Fibroblast of skin of right biceps (primary cell): ENCODE measurements at places on chromosomes 6 and 20.

- no peak for DNase-seq
Measured at GRCh38 chr6:7467007-7467897, 74.2 kb upstream of the DSP start.

DNA sequence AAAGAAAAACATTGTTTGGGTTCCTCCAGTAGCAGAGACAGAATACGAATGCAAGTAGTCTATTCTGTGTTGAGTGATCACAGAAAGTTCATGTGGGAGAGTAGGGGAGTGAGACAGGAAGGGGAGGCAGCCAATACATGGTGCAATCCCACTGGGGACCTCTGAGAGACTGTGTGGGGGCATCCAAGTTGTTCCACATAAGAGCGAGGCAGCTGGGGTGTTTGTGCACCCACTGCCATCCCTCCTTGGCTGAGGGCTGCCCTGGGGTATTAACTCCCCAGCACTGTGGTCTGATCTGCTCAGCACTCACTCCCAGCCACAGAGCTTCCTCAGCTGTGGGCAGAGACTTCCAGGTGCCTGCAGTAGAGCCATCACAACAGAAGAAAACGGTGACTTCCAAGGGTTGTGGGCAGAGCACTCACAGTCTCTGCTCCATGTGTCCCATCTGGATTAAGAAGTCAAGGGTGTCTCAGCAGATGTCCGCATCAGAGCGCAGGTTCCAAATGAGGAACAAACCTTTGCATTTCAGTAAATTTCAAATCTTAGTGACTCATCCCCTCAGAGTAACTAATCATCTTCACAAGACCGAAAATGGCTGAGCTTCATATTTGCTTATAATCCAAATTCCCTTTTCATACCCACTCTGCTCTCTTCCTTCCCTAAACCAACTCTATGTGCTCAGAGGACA lies 101.9 kb upstream of the NAA20 start:
- no peak for DNase-seq

DNA sequence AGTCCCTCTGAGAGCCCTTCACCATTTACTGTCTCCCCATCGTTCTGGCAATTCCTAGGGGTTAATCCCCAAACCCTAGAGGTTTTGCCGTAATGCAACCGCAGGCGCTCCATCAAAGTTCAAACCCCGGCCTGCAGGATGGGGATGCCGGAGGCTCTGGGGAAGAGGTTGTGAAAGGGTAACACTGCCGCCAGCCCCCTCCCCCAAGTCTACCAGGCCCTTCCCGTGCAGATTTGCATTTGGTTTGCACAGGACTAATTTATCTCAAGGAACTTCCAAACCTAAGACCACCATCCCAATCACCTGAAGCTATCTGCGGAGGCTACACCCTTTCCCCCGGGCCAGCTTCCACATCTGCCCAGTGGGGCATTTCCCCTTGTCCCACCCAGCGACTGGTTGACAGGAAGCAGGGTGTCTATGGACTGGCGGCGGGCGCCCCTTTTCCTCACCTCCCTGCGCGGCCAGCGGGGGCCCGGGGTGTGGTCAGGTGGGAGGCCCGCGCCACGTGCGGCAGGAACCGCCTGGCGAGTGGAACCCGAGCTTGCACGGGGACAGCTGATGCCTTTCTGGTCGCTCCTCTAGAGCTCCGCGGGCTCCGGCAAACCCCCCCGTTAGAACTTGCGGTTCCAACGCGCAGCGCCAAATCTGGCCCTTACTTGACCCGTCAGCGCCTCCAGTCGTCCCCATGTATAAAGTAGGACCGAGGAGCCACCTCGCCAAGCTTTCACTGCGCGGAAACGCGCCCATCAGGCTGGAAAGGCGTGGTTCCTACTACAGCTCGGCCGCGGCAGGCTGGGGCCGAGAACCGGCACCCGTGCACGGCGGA lies 9.4 kb upstream of the SLC4A11 start:
- DNase-seq: peak; percentile 44

GRCh38 chr6:168908166-168908565 lies 345.5 kb downstream of the THBS2 start:
- peak; percentile 69 for DNase-seq

DNA sequence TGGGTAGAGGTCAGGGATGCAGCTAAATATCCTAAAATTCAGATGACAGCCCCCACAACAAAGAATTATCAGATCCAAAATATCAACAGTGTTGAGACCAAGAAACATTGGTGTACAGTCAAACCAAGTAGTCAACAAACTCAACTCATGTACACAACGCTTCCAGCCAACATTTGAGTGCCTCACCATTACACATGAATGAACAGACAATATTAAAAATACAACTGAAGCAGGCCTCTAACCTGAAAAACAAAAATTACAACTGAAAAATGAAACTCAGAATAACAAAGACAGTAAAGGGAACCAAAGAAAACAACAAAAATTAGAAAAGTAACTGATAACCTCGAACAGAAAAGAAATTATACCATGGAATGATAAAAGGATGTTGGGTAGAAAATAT lies 46.2 kb downstream of the HACE1 start:
- no peak for DNase-seq

DNA sequence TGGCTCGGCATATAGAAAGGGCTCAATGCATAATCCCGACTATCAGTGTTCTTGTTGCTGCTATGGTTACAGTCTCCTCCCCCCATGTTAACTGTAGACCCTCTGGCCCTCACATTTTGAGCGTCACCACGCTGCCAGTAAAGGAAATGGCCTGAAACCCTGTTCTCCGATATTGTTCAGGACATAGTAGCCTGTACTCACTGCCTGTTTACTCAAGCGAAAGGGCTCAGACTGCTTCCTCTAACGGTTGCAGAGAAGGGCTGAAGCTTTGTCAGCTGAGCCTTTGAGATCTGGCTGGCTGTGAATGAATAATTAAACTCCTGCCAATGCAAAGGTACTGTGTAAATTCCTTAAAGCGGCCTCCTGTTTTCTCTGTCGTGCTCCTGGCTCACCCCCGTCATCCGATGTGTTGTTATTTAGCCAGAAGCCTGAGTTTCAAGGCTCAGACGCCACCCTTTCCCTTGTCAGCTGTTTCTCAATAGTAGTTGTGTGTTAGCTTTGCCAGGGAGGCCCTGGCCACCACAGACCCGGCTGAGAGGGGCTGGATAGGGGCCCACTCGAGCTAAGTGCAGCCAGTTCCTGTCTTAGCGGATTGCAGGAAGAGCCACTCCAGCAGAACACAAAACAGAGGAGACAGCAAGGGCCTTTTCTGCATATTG lies 31.2 kb upstream of the RALGAPA2 start:
- no peak for DNase-seq

GRCh38 chr20:49310705-49311104 lies 32.8 kb upstream of the ZNFX1 start:
- DNase-seq: no peak

GRCh38 chr6:161922631-161923119 lies 648.8 kb upstream of the AGPAT4 start:
- peak; percentile 72 for DNase-seq

- DNase-seq: no peak
Measured at GRCh38 chr20:6473197-6473596, 294.3 kb upstream of the BMP2 start.

- no peak for DNase-seq
Measured at GRCh38 chr6:40599555-40599954, 12.4 kb upstream of the LRFN2 start.

DNA sequence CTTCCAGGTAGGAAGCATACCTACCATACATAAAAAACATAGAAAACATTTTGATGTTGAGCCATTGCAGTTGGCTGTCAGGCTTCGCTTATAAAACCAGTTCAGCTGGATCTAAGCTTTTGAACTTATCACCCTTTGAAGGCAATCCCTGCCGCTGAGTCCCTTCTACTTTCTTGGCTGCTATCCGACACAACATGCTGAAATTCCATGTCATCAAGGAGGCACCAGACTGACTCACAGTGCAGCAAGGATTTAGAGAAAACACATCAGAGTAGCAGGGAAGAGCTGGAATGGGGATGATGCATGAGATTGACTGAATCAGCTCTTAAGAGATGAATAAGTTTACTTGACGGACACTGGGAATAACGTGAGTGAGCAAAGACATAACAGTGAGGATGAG lies 135.0 kb upstream of the MAN1A1 start:
- DNase-seq: peak; percentile 98

- peak; percentile 32 for DNase-seq
Measured at GRCh38 chr6:137188855-137189254, 15.4 kb upstream of the IL22RA2 start.

DNA sequence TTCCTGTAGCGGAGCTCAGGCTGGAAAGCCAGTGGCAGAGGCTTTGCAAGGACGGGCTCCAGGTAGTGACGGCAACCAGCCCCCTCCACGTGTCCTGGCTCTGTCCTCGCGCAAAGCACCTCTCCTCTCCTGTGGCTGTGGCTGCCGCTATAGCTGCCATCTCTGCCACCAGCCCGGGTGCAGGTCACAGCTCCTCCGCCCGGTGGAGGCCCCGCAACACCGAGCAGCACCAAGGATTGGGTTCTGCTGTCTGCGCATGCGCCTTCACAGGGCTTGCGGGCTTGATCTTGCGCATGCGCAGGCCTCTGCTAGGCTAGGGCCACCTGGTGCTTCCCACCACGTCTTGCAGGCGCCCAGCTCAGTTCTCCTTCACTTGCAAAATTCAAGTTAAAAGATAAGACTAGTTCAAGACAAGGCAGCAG lies 625.4 kb downstream of the QKI start:
- peak; percentile 70 for DNase-seq

GRCh38 chr6:110509617-110510241 lies 33.3 kb upstream of the SLC22A16 start:
- peak; percentile 90 for DNase-seq

DNA sequence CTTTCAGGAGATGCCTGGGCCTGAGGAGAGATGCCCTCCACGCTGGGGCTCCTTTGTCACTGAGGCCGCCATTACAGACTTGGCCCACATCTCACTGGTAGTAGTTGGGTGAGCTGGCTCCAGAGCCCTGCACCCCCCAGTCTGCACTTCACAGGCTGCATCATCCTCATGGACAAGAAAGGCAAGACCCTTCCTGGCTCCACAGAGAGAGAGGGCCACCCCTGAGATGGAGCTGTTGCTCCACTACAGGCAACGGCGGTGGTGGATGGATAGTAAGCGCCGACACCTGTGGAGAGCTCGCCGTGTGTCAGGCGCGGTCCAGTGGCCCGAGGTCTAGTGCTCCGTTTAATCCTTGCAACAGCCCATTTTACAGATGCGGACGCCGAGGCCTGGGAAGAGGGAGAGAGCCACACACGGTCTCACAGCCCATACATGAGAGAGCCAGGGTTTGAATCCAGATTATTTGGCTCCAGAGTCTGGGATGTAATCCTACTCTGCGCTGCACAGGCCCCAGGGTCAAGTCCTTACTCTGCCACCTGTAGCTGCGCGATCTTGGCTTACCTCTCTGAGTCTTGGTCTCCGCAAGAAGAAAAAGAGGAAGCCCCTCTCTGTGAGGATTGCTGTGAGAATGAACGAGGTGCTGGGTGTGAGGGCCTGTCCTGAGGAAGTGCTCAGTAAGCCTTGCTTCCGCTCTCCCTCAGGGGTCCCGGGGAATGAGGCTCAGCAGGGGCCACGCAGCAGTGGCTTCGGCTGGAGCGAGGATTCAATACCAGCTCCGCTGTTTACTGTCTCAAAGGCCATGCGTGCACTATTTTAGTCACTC lies 34.5 kb downstream of the SPDEF start:
- DNase-seq: no peak

- peak; percentile 94 for DNase-seq
Measured at GRCh38 chr6:148835920-148836441, 89.2 kb downstream of the UST start.

DNA sequence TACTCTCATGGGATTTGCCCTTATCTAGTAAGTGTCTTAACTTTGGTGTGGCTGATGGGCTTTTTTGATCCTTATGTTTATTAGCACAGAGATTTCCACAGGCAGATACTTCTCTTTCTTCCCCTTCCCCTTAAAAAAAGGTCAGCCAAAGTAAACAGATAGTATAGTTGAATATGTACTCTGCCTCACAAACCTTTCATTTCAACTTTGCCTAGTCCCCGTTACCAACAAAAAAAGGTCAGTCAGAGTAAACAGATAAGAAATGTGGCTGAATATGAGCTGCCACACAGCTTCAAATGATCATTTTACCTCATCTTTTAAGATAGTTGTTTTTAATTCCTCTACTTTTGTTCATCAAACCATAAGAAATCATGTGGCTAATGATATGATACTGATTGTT lies 34.1 kb upstream of the SLC35D3 start:
- DNase-seq: no peak
